Fibroblast of pulmonary artery (primary cell): ENCODE measurements at places on chromosomes 12 and 14.

DNA sequence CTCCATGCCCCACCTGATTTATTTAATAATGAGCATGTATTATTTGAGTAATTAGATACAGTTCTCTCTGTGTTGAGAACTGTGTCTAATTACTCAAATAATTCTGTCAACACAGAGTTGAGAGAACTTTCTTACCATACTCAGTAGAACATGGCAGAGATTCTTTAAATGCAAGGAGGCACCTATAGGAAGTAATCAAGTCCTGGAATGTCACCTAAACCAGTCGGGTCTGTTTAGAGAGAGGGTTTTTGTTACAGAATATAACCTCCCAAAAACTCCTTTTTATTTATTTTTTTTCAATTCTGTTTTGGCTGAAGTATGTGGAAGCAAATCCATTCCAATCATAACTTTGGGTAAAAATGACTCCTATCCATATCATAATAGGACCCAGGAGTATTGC, 37.5 kb upstream of the CIT start:
- DNase-seq = no peak

- DNase-seq = no peak
These were observed 30.3 kb upstream of the TTC7B start for GRCh38 chr14:90846511-90846910.

DNA sequence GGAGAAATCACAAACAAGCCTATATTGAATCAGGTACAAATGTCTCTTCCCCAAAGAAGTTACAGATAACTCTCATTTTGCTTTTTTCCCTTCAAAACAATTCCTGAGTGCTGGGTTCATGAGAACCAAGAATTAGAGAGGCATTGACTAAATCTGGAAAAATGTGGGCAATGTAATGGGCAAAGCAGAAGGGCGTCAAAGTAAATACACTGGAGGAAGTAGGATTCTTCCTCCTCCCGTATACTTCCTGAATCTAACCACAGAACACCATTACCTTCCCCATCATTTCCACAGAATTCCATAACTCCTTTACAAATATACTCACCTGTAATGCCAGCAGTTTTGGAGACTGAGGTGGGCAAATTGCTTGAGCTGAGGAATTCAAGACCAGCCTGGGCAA, 3.0 kb upstream of the RBMS2 start:
- DNase-seq = peak; percentile 43

- DNase-seq = no peak
These were observed 68.1 kb downstream of the ANO4 start for GRCh38 chr12:100862676-100863075.

GRCh38 chr14:36901861-36902260, 240.2 kb downstream of the PAX9 start:
- DNase-seq = peak; percentile 1

DNA sequence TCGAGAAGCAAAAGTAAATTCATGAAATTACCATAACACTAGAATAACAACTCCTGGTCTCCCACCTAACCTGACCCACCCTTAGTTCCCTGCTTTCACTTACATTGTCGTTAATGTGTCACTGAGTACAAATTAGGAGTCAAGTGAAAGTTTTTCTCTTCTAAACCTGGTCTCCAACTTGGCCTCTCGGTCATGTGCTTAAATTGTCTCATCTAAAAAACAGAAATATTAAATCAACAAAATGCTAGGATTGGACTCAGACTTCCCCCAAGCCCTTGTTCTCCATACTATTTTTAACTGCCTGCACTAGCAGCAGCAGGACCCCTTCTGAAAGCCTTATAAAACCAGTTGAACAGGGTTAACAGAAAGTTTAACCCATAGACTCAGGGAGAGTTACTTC, 1.8 kb upstream of the BTG1 start:
- no peak for DNase-seq

DNA sequence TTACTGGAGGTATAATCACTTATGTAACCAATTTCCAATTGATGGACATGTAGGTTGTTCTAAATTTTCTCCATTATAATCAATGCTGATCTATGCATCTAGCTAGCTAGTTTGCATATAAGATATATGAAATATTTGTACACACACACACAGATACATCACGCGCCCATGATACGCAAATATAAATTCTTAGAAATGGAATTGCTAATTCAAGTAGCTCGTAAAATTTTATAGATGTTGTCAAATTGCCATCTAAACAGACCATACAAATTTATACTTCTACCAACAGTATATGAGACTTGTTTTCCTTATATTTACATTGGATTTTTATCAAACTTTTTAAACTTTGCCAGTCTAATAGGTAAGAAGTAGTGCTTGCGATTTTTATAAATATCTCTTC, 29.1 kb upstream of the TRIM9 start:
- DNase-seq = no peak

DNA sequence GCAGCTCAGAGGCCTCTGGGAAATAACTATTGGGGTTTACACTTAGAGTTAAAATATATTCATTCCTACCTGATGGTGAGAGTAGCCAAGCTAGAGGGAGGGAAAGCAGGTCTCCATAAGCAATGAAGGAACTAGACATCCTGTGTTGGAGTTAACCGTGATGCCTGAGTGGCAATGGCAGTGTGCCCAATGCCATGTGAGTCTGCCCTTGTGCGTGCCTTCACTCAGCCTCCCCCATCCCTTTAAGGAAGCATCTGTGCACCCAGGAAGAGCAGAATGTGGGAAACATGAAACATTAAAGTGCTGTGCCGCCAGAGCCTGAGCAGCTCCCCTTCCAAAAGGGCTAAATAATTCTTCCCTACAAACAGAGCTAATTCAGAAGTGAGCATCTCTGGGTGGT, 76.3 kb downstream of the COX16 start:
- no peak for DNase-seq

DNA sequence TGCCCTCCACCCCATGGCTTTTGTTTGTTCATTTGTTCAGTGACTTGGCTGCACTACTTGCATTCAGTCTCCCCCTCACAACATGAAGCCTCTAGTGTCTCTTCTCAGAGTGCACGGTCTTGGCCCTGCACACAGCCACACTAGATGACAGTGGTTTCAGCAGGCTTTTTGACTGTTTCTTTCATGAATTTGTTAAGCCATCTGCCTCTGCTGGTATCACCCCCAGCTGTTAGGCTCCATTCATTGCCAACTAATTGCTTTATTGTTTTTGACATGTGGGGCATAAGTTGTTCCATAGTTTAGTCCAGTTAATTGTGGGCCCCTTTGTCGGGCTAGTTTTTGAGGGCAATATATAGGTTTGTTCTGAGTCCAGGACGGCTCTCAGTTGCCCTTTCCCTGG, 18.8 kb downstream of the OS9 start:
- DNase-seq = no peak

- DNase-seq = no peak
These were observed 505.1 kb downstream of the FOXG1 start for GRCh38 chr14:29271669-29272068.

- peak; percentile 95 for DNase-seq
These were observed 73.9 kb downstream of the NEDD1 start for GRCh38 chr12:96980991-96981414.

DNA sequence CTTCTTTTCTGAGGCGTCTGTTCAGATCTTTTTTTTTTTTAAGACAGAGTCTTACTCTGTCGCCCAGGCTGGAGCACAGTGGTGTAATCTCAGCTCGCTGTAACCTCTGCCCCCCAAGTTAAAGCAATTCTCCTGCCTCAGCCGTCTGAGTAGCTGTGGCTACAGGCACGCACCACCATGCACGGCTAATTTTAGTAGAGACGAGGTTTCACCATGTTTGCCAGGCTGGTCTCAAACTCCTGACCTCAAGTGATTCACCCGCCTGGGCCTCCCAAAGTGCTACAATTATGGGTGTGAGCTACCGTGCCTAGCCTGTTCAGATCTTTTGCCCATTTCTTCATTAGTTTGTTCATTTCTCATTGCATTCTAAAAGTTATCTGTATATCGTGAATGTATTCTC, 55.1 kb upstream of the DBX2 start:
- DNase-seq = no peak

- no peak for DNase-seq
These were observed 275.2 kb upstream of the CRY1 start for GRCh38 chr12:107368586-107368985.

- no peak for DNase-seq
These were observed 53.7 kb upstream of the DYRK2 start for GRCh38 chr12:67594888-67595287.

DNA sequence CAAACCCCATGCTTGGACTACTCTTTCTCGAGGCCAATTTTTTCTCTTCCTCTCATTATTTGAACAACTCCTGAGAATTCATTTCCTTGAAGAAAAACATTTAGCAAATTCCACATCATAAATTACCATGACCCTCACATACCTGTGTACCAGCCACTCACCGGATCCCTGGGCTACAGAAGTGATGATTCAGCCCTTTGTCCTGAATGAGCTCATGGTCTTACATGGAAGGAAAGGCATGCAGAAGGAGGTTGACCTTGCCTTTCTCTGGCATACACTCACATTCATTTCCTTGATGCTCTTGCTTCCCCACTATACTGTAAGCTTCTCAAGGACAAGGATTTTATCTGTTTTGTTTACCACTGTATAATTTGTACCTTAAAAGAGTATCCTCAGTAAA, 191.5 kb downstream of the SLC5A8 start:
- DNase-seq = peak; percentile 91

- no peak for DNase-seq
These were observed 46.3 kb downstream of the ADGRD1 start for GRCh38 chr12:131000000-131000486.

DNA sequence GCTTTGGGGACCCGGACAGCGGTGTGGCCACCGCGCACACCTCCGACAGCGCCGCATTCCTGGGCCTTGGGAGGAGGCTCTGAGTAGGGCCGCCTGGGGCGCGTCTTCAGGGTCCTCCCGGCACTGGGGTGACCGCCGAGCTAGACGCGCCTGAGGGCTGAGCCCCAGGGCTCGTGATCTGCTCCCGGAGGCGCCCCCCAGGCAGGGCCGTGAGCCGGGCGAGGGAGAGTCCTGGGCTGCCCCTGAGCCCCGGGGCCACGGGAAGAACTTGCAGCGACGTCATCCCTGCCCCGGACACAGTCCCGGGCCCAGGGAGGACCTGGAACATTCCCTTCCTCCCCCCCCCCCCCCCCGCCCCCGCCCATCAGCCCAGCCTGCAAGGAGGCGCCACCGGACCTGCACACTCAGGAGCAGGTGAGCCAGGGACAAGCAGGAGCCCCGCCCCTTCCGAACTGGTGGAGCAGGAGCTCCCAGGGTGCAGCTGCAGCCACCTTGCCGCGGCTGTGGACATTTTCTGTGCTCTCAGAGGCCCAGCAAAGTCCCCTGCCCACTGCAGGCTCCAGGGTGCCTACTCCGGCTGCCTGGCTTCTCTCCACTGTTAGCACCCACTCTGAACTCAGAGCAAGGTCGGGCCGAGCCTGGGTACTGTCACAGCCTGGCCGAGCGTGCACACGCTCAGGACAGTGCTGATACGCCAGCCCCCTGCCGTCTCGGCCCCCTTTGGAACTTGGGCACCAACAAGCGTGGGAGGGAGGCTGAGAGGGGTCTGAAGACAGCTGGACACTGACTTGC, 50.7 kb downstream of the A2M start:
- peak; percentile 41 for DNase-seq

DNA sequence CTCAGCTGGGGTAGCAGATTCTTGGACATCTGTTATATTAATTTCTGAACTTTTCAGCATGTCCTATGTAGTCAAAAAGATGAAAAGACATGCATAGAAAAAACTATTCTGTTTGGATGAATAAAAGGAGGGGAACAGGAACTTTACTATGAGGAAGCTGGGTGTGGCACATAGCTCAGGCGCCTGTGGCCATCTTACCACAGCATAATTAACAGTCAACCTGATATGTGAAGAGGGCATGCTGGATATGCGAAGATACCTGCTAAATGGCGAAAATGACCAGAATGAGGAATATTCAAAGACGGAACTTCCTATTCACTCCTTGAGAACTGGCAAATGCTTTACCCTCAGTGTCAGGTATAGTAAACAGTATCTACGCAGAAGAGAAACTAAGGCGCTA, 18.4 kb downstream of the SETD3 start:
- DNase-seq = no peak

GRCh38 chr12:57229046-57229633, 371 bp upstream of the SHMT2 start:
- no peak for DNase-seq

DNA sequence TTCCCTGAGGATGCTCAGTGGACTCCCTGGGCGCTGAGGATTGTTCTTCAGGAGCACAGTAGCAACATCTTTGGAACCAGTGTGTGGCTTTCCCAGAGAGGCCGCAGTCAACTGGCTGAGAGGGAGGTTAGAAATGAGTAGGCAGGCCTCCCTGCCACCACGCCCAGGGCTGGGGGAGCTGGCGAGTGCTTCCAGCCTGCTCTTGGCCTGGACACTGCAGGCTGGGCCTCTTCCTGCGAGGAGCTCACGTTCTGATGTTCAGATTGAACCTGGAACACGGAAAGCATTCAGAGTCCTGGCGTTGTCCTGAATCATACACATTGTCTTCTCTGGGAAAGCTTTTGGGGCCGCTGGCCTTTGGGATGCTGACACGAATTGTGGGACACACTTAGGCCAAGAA, 15.6 kb downstream of the TSPAN9 start:
- DNase-seq = no peak

GRCh38 chr12:77494296-77494695, 336.4 kb upstream of the NAV3 start:
- DNase-seq = no peak

DNA sequence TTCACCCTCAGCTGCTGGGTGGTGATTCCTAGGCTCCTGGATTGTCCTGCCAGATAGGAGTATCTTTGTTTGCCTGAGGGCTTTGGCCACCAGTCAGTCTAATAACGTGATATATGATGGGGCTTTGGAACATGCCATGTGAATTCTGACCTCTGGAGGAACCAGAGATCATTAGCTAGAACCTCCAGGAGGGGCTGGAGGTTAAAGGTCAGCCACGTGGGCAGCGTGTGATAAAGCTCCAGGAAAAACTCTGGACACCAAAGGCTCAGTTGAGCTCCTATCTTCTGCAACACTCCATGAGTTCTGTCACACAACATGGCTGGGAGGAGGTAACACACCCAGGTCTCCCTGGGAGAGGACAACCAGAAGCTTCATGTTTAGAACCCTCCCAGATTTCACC, 251.1 kb downstream of the DAD1 start:
- no peak for DNase-seq

DNA sequence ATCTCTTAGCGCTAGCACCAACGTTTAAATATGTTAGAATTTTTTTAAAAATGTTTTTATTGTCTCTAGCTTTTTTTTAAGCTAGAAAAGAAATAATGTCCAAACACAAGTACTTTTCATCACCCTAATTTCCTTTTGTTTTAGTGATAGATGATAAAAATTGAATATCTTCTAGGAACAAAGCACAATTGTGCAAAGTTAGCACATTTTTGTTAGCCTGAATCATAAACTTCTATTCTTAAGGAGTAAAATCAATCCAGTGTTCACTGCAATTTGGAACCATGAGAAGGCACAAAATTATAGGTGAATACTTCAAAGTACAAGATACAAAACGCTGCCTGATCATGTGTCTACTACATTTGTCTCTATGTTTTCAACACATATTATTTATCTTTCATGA, 408.5 kb upstream of the RPL10L start:
- DNase-seq = no peak

DNA sequence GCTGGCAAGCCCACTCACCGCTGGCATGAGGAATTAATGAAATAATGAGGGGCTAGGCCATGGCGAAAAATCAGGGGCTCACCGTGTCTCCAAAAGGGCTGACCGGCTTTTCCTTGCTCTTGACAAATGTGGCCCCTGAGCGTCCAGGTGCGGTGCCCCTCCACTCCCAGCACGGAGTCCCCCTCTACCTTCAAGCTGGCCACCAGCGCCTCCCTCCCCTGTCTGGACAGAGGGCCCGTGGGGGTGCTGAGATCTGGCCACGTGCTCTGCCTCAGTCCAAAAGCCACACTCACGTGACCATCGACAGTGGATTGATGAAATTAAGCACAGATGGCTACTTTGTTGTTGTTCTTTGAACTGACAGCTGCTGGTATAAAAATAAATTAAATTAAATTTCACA, 78.8 kb upstream of the BCL11B start:
- DNase-seq = no peak
